ENCODE measurements at places on chromosomes 11 and 22.

GRCh38 chr11:31823644-31824331 is 12.7 kb upstream of the PAX6 start:
- no peak for DNase-seq

- no peak for DNase-seq
Measured at GRCh38 chr11:13126430-13126829, 117.3 kb downstream of the RASSF10 start.

- no peak for DNase-seq
Measured at GRCh38 chr22:50599816-50600455, 657 bp upstream of the MAPK8IP2 start.

DNA sequence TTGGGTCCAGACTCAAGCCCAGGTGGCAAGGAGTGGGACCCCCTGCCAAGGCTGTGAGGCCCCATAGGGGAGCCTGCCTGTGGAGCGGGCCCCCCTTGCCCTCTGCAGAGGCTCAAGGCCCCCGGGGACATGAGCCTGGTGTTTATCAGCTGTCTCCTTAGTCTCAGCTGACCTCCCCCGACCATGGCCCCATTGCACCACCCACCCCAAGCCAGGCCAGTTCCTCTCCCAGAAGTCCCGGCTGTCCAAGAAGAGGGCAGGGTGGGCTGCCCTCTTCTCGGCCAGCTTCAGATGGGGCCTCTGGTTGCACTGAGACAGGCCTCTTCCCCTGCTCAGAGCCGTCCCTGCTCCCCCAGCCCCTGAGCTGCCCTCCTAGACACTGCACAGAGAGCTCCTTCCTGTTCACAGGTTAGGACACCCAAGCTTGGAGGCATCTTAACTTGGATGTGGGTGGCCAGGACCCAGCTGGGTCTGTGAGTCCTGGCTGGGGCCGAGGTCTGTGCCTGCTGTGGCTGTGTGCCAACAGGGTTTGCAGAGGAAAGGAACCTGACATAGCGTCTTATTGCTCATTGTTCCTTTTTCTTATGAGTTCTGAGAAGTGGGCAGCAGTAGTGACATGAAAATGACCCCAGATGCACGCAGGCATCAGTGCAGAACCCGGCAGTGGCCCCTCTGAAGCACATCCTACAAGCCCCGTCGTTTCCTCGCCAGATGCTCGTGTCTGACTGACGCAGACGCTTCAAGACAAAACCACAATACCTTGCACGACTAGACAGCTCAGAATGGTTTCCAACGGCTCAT is 5.4 kb downstream of the TRABD start:
- peak; percentile 48 for DNase-seq

GRCh38 chr11:2269601-2270321 is 627 bp downstream of the ASCL2 start:
- no peak for DNase-seq

DNA sequence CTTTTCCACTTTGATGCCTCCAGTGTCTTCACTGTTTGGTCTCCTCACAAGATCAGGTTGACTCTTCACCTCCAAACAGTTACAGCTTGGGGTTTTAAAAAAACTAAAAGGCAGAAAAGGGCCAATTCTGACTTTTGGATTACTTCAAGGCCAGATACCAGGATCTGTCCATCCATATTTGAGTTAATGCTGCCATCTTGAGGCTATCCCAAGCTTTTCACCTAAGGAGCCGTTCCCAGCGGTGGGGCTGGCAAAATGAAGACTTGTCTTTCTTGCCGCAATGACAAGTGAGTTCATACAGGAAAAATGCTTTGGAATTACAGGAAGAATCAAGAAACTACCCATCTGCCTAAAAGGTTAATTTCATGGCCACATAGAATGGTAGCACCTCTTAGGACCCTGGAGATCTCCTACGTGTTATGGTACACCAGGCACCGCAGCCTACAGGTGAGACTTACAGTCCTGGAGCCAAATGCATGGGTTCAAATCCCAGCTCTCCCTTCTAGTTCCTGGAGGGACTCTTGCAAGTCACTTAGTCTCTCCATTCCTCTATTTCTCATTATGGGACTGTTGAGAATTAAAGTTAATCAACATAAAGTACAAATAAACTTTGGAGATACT is 6.0 kb upstream of the OR5B21 start:
- no peak for DNase-seq

DNA sequence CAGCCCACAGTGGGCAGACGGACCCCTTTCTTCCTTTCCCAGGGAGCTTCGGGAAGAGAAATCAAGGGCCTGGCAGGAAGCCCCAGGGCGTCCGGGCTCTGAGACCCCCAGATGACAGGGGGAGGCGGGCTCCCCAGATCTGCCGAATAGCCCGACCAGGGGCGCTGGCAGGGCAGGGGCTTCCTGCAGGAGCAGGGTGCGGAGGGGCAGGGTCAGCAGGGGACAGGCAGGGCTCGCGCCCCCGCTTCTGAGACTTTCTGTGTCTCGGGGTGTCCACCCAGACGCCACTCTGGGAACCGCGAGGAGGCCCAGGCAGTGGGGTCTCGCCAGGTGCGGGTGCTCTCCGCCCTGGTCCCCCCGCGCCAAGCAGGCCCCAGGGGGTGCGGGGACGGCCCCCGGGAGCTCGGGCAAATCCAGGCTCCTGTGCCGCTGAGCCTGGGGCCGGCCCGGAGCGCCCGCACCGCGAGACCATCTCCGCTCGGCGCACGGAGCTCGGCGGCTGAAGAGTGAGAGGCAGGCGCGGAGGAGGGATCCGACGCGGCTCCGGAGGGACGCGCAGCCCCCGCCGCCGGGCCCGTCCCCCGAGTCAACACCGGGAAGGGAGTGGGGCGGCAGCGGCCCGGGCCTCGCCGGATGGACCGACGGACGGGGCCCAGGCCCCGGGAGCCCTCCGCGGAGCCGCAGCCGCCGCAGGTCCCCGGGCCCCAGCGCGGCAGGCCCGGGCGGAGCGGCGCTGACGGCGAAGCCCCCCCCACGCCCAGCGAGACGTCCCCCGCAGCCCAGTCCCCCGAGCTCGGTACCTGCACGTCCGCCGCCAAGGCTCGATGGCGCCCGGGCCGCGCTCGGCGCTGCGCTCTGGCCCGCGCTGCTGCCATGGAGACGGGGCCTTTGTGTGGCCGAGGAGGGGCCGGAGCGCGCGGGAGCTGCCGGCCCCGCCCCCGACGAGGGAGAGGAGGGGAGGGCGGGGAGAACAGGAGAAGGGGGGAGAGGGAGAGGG is at the start of gene PLXNB2:
TSS of gene PLXNB2 (minus strand) at position 894 of the 997 bp plus-strand sequence. CDS start 17,062 bp downstream, outside the sequence.
- DNase-seq: no peak

DNA sequence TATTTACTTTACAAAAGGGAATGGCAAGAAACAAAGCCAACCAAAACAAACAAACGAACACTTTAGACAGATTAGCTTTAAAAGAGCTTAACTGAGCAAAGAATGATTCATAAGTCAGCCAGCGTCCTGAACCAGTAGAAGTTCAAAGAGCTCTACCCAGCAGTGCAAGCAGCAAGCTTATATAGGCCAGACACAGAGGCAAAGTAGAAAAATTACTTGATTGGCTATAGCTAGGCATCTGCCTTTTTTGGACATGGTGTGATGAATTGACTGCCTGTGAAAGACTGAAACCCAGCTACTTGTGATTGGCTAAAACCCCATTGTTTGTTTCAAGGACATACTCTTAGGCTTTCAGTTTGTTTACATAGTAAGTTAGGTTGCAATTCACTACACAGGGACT is 2120.0 kb upstream of the RAG2 start:
- no peak for DNase-seq

DNA sequence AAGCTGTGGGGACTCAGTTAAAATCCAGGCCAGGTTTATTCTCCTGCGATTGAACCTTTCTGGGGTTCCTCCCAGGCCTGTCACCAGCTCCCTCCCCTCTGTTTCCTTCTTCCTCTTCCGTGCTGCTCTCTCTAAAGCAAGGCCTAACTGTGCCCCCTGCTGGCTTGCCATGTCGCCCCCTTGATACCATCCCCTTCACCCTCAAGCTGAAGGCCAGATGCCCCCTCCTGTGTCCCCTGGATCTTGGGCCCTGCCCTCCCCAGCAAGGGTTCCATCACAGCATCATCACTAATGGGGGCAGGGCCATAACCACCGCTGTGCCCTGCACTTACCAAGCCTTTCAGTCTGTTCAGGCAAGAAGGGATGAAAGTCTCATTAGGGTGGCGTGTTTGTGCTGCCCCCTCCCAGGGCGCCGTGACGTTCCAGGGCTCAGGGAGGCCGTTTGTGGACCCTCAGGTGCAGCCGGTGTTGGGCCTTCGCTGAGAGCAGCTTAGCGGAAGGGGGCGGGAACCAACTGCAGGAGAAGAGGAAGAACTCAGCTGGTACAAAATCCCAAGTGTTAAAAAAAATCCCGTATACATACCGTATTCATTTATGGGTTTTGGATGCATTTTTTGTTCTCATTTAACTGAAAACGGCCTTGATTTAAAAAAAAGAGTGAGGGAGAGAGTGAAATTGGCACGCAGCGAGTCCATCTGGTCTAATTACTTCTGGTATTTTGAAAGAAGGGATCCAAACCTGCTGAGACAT is 69.9 kb downstream of the MPPED1 start:
- DNase-seq: no peak

DNA sequence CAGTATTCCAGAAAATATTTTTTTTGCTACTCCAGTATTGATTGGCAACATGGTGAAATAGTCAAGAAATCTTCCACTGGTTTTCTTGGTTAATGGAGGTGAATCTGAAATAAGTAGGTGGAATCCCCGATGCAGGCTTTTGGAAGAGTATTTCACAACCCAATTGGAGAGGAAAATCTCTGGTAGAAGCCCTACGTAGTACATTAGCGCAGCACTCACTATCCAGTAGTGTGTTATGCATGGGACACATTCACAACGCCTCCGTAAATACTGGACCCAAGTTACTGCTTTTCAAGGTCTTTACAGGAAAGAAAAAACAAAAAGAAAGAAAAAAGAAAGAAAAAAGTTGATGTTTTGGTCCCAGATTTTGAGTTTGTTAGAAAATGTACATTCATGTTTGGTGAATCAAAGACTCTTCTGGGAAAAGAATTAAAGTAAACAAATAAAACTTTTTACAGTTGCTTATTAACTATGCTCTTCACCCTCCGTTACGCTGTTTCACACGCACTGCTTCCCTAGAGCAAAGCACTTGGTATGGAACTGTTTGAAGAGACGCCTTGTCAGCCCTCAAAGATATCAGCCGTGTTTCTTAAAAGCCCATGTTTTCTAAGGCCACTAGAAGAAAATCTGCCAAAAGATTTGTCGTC is 170.4 kb upstream of the CTSC start:
- DNase-seq: no peak

GRCh38 chr22:30731658-30732057 is 37.0 kb downstream of the OSBP2 start:
- DNase-seq: no peak

- DNase-seq: no peak
Measured at GRCh38 chr11:13260963-13261588, 16.5 kb upstream of the BMAL1 start.

DNA sequence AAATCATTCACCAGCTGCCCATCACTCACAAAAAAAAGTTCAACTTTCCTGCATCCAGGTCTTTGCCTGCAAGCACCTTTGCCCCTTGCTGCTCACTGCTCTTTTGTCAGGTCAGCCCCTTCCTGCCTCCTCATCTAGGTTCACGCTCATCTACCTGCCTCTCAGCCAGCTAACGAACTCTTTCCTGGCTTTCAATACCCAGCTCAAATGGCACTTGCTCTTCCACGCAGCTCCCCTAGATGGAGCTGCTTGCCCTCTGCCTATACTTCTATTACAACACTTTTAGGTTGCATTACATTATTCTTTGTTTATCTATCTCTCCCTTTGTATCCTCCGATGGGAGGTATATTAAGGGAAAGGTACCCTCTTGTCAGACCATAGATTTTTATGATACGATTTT is 78.9 kb upstream of the TBCEL start:
- no peak for DNase-seq

DNA sequence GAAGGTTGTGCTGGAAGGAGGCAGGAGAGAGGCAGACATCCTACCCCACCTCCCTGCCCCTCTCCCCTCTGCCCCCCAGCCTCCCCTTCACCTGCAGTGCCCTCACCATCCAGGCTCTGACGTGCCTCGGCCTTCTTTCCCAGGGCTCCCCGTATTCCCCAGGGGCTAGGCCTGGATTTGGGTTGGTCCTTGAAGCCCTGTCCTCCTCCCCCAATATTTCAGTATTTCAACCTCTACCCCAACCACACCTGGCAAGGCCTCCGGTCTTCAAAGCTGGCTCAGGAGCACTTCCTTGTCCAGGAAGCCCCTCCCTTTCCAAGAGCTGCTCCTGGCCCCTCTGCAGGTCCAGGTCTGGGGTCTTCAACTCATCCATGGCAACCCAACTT is 8.6 kb upstream of the PDE2A start:
- no peak for DNase-seq

GRCh38 chr11:8767466-8768142 is 85.0 kb downstream of the RPL27A start:
- no peak for DNase-seq

DNA sequence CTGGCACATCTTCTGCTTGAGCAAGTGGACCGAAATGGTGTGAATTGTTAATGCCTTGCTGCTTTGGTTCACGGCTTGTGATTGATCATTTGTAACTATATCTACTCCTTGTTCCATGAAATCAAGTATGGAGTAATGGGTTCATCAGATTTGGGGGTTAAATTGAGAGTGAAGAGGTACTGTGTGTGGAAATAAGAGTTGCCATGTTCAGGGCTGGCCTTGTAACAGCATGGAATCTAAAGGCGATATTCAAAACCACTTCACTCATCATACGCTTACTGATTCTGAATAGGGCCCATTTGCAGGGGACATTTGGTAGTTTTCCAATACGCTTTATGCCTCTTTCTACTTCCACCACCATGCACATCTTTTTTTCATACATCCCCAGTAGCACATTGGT is 122.2 kb downstream of the DCDC1 start:
- DNase-seq: no peak

GRCh38 chr22:46652081-46652846 is 32.1 kb downstream of the GRAMD4 start:
- no peak for DNase-seq

GRCh38 chr11:69999721-70000120 is 78.4 kb upstream of the ANO1 start:
- no peak for DNase-seq

GRCh38 chr11:73296501-73297230 is 11.4 kb upstream of the ARHGEF17 start:
- DNase-seq: no peak

- DNase-seq: no peak
Measured at GRCh38 chr11:113387605-113388211, at the start of gene ANKK1. TSS of gene ANKK1 (plus strand) at chr11:113387779. CDS start at chr11:113387885, 106 bp downstream.

DNA sequence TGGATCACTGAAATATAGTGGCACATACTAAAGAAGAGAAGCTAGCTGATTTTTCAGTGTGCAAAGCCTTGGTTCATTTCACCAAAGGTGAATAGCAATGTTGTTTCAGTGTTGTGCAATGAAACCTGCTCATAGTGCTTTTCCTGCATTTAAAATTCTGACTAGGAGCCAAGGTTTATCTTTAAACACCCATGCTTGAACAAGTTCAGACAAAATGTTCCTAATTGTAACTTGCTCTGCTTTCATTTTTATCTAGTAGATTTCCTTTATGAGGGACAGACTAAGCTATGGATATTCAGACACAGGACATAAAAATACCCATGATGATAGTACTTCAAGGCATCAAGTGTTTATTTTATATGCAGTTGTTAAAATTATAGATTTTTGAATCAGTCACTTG is 47.7 kb downstream of the BBOX1 start:
- no peak for DNase-seq

All from stimulated activated CD4-positive, alpha-beta T cell treated with anti-CD3 and anti-CD28 coated beads, Interleukin-12 subunit alpha, Interleukin-12 subunit beta, amount 100 ng/mL, for 24 hours (primary cell).